Spleen (tissue), 13 donors: ENCODE measurements at places on chromosomes 1 and 21.

- no peak for DNase-seq
Measured at GRCh38 chr21:16419188-16419921, 689.6 kb downstream of the USP25 start.

- DNase-seq, result no peak
Measured at GRCh38 chr1:155466617-155466972, 96.0 kb downstream of the ASH1L start.

DNA sequence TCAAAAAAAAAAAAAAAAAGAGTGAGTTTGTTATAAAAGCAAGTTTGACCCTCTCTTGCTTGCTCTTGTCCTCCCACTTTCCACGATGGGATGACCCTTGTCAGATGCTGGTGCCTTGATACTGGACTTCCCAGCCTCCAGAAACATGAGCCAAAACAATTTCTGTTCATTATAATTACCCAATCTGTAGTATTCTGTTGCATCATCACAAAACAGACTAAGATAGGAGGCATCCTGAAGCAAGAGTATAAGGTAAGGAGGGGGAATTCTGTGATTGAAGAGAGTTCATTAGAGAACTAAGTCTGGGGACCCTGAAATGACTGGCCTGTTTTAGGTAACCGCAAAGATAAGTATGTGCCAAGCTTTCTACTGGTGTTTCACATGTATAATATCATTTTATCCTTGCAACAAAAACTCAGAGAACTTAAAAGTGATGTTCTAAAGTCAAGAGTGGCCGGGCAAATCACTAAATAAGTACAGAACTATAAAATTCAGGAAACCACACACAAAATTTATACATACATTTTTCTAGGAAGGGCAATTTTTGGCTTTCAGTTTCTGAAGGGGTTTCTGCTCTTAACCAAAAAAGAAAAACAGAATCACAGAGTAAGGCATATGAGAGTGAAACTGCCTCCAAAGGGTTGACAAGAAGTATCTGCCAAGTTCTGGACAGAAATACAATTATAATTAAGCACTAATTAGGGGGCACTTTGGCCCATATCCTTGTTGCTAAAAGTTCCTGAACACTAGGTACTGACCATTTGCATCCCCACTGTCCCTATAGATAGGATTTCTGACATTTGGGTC lies 14.0 kb downstream of the DNALI1 start:
- no peak for DNase-seq

- no peak for DNase-seq
Measured at GRCh38 chr1:218985424-218985984, 188.2 kb upstream of the LYPLAL1 start.

DNA sequence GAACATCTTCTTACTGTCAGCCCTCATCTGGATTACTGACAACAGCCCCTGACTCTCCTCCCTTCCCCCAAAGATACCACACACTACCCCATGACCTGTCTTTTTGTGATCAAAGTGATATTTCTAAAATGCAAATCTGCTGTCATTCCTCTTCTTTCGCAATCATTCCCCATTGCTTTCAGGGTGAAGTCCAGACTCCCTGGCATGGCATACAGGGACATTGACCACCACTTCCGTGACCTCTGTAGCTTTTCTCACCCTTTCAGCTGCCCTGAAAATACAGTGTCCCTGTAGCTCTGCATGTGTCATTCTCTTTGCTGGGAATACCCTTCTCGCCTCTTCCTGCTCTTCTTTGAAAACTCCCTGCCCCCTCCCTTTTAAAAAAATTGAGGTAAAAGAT lies 4.1 kb downstream of the SERINC2 start:
- no peak for DNase-seq

- no peak for DNase-seq
Measured at GRCh38 chr1:74571493-74571800, 59.0 kb upstream of the LRRC53 start.

GRCh38 chr21:45568383-45568782 lies 26.1 kb upstream of the SLC19A1 start:
- DNase-seq, result no peak

DNA sequence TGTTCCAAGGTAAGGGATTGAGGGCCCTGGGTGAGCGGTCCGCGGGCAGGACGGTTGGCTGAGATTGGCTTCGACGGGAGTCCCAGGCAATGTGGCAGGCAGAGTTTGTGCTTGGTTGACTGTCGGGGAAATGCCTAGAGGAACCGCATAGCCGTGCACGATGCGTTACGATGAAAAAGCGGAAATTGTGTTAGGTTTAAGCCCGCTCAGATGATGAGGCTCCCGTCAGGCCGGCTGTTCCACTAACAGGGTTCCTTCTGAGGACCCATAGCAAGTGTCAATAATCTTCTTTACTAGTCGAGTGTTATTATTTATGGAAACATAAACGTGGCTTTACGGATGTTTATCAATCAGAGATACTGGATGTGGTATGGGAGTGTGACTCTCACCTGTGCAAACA lies 117.8 kb upstream of the COL6A1 start:
- peak; percentile 47 for DNase-seq

DNA sequence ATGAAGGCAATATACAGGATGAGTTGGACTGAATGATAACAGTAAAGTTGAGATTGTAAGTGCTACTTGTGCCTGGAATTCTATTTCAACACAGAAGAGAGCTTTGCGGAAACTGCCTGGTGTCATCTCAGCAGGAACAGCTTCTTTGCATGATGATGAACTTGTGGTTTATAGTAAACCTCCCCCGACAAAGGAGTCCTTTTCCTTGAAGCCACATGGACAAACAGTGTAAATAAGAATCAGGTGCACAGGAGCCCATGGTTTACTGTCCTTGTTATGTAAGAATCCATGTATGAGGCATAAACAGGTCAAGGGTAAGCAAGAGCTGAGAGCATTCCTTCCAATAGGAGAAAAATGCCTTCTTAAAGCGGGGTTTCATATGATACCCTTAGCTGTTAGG lies 66.2 kb downstream of the PCNX2 start:
- DNase-seq, result no peak

DNA sequence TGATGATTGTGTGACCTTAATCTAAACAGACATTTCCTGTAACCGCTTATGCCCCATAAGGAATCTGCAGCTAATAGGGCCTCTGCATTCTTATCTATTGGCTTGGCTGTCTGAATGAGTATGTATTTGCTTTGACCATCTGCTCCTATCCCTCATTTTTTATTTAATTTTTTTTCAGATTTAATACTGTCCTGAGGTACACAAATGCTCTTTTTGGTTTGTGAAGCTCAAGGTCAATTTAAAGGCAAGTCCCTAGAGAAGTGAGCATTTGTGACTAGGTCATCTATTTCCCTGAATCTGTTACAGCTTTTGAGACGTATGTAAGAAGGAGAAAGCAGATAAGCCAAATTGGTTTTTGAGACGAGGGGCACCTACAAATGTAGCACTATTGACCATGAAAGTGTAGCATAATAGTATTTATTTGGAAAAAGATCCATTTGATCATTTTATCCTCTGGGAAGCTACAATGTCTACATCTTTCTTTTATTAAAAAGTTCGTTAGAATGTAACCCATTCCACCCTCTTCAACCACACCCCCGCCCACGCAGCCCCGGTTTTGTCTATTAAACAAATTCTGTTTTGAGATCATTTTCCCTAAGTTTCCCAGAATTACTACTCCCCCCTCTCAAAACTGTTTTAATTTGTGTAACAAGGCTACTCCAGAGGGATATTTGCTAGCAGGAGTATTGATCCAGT lies 69.2 kb upstream of the HSPA13 start:
- no peak for DNase-seq

- no peak for DNase-seq
Measured at GRCh38 chr1:183480971-183481441, 8.7 kb downstream of the SMG7 start.
